ENCODE measurements at places on chromosomes 6 and 20.
A peak's percentile ranks its signal among the peaks of the same experiment; 100 is the strongest.

- no peak for DNase-seq
Observed at GRCh38 chr6:151629791-151630190, 136.0 kb downstream of the CCDC170 start.

DNA sequence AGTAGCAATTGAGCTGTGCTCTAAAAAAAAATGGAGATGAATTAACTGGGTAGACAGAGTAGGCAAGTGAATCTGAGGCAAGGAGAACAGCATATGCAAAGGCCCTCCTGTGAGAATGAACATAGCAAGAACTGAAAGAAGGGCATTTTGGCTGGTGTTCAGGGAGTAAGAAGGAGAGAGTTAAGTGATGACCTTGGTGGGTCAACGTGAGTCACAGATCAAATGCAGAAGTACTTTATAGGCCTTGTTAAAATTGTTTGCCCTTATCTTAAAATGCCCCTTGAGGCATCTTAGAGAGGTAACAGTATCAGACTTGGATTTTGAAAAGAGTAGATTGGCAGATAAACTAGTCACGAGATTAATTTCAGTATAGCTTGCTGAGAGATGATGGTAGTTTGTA lies 24.5 kb downstream of the NDUFAF5 start:
- no peak for DNase-seq

GRCh38 chr6:88380083-88380482 lies 213.9 kb upstream of the CNR1 start:
- DNase-seq = peak; percentile 8

DNA sequence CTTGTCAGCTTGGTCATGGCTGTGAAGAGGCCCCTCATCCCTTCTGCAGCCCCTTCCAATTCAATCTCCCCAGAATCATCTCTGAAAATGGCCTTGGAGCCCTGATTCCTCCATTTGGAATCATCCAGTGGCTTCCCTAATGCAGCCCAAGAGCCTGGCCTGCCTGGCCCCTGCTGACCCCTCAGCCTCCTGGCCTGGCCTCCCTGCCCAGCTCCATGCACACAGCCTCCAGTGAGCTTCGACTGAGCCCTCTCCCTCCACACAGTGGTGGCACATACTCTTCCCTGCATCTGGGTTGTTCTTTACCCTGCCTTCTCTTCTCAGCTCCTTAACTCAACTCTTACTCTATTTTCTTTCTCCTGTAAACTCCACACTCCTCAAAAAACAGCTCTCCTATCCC lies 120.9 kb downstream of the ANKRD60 start:
- no peak for DNase-seq

DNA sequence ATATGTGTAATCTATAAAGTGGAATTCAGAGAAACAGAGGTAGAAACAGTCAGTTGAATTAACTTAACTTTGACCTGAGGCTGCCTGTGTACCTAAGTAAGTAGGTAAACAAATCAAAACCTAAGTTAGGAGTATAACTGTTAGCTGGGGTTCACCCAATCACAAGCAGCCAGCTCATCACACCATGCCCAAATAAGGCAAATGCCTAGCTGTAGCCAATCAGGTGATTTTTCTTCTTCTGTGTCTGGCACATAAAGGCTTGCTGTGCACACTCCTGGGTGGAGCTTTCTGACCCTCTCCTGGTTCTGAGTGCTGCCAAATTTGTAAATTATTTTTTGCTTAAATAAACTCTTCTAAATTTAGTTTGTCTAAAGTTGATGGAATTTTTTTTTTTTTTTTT lies 54.7 kb upstream of the TRIM39 start:
- DNase-seq = no peak

- DNase-seq = no peak
Observed at GRCh38 chr6:17354700-17355403, 38.5 kb upstream of the CAP2 start.

- DNase-seq = no peak
Observed at GRCh38 chr20:63738687-63739129, 868 bp upstream of the SLC2A4RG start.

DNA sequence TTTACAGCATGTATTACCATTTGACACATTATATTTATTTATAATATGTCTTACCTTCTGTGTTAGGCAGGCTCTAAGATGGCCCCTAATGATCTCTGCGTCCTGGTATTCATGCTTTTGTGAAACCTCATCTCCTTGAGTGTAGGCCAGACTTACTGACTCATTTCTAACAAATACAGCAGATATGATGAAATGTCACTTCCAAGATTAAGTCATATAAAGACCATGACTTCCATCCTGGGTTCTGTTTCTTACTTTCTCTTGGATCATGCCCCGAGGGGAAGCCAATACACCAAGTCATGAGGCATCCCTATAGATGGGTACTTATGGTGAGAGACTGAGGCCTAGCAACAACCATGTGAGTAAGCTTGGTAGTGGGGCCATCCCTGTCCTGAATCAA lies 30.2 kb downstream of the ZHX3 start:
- DNase-seq = no peak

- DNase-seq = no peak
Observed at GRCh38 chr20:25198663-25199383, 3.3 kb downstream of the ENTPD6 start.

GRCh38 chr20:42945234-42945994 lies 244.3 kb downstream of the PTPRT start:
- no peak for DNase-seq

DNA sequence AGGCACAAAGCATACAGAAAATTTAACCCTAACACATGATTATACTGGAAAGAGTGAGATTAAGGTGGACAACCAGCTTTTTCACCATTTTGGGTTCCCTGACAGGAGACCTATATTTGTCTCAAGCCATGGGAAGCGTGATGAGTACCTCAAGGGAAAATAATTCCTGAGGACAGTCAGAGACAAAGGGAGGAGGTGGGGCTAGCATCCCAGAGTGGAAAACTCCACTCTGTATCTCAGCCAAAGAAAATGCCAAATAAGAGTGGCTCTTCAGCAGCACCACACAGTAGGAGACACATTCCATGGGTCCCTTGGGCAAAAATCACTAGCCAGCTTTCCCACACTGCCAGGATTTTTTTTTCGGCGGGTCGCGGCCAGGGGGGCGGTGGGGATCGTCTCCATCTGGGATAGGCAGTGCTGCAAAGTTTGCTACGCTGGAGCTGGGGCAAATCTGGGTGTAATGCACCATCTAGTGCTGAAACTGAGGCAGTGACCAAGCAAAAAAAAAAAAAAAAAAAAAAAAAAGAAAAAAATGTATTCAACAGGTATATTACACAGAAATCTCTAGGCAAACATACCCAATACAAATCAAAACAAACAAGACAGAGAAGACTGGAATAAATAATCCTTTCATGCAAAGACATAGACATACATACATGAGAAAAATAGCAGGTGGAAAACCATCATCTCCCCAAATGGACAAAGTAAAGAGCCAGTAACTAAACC lies 77.3 kb upstream of the SLC35F1 start:
- DNase-seq = no peak

- no peak for DNase-seq
Observed at GRCh38 chr6:85464260-85464644, 14.4 kb downstream of the NT5E start.

DNA sequence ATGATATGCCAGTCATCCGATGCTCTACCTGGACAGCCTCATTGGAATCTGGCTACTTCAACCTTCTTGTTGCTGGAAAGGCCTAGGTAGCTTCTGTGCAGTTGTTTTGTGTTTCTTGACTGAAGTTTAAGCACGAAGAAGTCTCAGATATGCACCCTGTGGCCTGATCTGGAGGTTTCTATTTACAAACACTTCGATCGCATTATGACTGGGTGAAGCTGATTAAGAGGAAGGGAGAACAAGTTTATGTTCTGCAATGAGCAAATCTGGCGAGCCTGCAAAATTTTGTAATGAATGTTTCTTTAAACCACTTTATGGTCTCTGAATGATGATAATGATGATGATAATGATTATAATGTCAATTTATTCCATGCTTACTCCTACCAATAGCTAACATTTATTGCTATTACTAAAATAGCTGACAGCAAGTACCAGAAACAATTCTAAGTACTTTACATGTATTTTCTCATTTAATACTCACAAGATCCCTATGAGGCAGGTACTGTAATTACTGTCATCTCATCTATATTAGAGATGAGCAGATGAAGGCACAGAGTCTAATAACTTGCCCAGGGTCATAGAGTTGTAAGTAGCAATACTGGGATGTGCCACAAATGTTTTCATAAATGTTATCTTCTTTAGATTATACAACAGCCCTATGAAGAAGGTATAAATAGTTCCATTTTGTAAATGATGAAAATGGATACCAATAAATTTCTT lies 126.1 kb upstream of the UST start:
- no peak for DNase-seq

- no peak for DNase-seq
Observed at GRCh38 chr20:30284281-30284905, 973.1 kb upstream of the DEFB115 start.

- no peak for DNase-seq
Observed at GRCh38 chr20:13862245-13862644, 77.4 kb downstream of the NDUFAF5 start.

GRCh38 chr6:94636780-94637385 lies 940.5 kb upstream of the MANEA start:
- no peak for DNase-seq

DNA sequence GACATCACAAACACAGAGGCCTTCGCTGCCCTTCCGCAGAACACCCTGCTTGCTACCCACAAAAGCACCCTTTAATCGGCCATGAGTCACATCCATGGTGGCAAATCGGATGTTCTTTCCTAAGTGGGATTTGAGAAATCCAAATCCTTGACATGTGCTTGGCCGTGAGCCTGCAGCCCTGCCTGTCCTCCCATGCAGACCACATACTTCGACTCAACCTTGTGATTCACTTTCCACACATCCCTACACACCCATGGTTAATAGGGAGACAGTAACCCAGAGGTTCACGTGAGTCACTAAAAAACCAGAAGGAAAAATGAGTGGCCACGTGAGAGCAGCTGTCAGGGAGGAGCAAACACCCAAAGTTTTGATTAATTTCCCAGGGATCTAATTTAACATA lies 19.4 kb downstream of the RAMACL start:
- no peak for DNase-seq

DNA sequence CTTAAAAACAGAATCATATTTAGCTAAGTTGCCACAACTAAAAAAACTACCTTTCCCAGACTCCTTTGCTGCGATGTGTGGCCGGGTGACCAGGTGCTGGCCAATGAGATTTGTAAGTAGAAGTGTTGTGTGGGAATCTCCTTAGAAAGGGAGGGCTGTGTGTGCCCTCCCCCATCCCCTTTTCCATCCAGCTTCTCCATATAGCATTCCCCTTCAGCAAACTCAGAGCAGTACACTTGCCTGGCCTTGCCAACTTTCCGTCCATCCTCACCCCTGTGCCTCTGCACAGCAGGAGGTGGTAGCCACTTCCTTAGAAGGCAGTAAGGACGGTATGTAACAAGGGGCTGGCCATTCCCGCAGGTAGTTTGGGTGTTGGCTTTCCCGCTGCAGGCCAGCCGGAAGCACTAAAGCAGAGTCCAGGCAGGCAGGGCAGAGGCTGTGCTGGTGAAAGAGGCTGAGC lies 22.3 kb upstream of the KCNK16 start:
- DNase-seq = no peak

DNA sequence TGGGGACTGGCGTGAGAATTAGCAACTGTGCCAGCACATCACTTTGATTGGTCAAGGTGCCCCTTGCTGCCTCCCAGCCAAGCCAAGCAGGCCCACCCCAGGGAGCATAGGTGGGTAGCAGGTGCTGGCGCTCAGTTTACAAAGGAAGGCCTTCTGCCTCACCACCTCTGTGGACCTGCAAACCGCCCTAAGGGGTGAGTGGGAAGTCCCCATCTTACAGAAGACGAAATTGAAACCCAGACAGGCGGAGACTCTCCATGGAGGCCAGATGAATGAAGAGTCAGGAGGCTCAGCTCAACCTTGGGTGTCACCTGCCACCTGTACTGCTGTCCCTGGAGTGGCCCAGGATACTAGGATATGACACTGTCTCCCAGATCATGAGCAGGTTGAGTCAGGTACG lies 21.5 kb upstream of the MAS1L start:
- no peak for DNase-seq

DNA sequence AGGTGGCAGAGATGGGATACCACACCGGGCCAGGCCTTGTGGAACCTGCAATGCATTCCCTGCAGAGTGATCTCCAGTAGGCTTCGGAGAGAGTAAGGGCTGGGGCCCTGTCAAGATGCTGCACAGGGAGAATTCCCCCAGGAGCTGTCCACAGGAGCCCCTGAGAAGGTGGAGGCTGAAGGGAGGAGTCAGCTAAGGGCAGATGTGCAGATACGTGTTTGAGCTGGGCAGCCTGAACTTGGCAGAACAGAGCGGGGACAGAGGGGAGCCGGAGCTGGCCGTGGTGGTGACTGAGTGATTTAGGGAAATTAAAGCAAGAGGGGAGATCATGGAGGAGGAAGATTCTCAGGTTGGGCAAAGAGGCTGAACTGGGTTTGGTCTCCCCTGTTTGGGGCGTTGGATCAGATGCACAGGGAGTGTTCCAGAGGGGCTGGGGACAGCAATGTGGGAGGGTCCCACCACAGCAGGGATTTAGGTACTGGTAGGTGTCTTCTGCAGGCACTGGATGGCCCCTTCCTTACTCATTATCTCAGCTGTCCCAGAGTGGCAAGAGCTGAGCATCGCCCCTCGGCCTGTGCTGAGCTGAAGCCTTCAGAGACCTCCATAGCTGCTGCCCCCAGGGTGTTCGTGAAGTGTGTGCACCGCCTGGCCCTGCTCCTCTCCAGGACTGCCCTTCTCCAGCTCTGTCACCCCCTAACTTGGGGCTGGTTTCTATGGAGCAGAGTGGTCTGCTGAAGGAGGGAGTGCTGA lies 3.8 kb upstream of the NCR2 start:
- no peak for DNase-seq

GRCh38 chr20:62825333-62825985 lies 8.6 kb downstream of the COL9A3 start:
- DNase-seq = no peak

DNA sequence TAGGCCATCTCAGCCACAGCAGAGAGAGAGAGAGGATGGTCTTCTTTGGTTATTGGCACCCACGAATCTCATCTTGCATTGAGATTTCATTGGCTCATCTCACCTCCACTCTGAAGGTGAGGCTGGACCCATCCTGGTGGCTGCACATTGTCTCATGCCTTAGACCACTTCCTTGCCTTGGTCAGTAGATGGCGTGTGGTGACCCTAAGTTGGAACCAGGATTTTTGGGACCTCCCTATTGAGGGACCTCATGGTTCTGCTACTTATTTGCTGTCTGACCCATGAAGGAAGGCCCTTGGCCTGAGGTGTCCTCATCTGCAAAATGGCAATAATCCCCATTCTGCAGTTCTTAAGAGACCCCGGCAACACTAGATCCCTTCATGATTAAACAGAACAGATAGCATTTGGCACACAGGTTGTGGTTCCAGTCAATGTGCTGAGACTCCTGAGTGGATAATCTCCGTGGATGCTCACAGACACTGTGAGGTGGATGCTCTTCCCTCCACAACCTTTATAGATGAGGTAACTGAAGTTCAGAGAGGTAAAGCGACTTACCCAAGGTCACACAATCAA lies 21.5 kb upstream of the AAR2 start:
- DNase-seq = no peak

- no peak for DNase-seq
Observed at GRCh38 chr6:71766796-71767195, 119.6 kb upstream of the RIMS1 start.

- no peak for DNase-seq
Observed at GRCh38 chr6:81326881-81327561, 425.5 kb downstream of the TENT5A start.

GRCh38 chr6:24064106-24064505 lies 61.9 kb upstream of the NRSN1 start:
- DNase-seq = no peak

- peak; percentile 91 for DNase-seq
Observed at GRCh38 chr20:33732166-33732970, 572 bp downstream of the ZNF341 start.

Data from nucleus accumbens (tissue), 56 donors.